Spinal cord (tissue), 10 donors: ENCODE measurements at places on chromosomes 4 and X. TPM values are rescaled to one million over a fixed set of nuclear protein-coding genes. Genes with fewer than 3 reads are reported as not detected.

The HS6ST2 gene
- 51.8 TPM for total RNA-seq

- no peak for DNase-seq
These were observed 43.2 kb upstream of the IGSF1 start for GRCh38 chrX:131332331-131332730.

The PABPC1L2B gene
- 0.72 TPM for total RNA-seq

DNA sequence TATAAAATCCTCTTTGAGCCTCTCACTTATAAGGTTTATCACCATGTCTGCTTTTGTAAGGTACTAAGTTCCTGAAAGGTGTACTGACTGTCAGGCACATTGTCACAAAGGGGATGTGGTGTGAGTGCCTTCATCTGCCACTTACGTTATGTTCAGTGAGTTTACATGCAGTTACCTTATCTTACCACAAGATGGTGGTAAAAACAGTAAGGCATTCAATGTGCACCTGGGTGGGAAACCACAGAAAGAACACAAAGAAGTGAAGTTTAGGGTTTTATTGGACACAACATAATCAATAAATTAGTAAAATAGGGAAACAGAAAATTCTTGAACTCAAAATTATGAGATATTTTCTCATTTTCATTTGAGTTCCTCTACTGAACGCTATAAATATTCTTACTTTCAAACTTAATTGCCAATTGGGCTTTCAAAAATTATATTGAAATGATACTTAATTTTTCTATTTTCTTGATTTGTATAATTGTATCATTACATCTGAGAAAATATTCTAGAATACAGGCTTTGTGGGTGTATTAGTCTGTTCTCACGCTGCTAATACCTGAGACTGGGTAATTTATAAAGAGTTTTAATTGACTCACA, 650.8 kb downstream of the PCDH7 start:
- DNase-seq, result peak; percentile 92

GRCh38 chr4:107740381-107740780, 20.3 kb upstream of the PAPSS1 start:
- no peak for DNase-seq

The CXCL8 gene
- total RNA-seq, result 15.7 TPM

- no peak for DNase-seq
These were observed 528.3 kb upstream of the BOD1L1 start for GRCh38 chr4:14155803-14156202.

GRCh38 chr4:20490734-20491133, 209.5 kb upstream of the PACRGL start:
- DNase-seq, result no peak

DNA sequence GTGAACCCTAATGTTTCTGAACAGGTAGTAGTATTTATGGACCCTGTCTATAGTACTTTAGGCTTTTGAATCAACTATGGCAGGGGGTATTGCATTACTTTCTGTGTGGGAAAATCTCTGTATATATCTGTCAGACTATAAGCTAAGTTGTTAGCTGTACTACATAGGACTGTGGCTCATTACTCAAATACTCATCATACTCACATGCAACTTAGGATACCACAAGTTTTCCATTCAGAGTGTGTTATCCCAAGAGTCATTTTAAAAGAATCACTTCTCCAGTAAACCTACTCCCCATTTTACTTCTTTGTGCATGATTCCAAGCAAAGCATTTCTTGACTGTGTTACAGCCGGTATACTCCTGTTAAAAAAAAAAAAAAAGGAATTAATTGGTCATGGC, 95.6 kb downstream of the PHOX2B start:
- DNase-seq, result no peak

The GCNA gene
- total RNA-seq, result 3.1 TPM

- DNase-seq, result no peak
These were observed 52.0 kb upstream of the ATOH1 start for GRCh38 chr4:93776386-93777080.

The STK32B gene
- total RNA-seq, result 7.0 TPM

The SETD7 gene
- 33.6 TPM for total RNA-seq

The THOC2 gene
- total RNA-seq, result 86.9 TPM

- no peak for DNase-seq
These were observed 92.0 kb upstream of the STS start for GRCh38 chrX:7055386-7056137.

DNA sequence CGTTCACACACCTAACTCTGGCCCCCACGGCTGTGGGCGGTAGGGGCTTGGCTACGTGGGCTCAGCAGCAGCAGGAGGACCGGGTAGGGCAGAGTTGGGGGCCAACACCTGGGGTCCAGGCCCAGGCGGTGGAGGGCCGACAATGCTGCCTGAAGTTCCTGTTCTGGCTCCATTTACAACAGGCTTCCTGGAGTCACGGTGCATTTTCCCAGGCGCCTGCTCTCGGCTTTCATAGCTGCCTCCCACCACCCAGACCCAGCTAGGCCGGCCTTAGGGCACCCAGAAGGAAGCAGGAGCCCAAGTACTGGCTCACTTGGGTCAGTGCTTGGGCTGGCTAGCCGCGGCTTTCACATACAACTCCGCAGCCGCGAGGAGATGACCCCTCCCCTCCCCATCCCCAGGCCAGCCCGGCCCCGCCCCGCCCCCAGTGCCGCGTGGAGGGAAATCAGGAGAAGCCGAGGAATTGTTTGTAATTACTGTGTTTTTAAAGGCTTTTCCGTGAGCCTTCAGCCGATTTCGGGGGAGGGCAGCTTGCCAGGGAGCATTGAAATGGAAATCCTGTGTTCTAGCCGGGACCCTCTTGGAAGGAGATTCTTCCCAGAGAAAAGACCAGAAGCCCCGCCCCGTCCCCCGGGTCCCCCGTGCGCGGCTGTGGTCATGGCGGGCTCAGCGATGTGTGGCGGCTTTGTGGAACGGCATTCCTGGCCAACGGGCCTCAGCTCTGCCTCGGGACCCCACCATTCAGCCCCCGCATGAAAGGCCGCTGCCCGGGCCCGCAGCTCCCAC, 28.5 kb downstream of the PJA1 start:
- DNase-seq, result peak; percentile 83

DNA sequence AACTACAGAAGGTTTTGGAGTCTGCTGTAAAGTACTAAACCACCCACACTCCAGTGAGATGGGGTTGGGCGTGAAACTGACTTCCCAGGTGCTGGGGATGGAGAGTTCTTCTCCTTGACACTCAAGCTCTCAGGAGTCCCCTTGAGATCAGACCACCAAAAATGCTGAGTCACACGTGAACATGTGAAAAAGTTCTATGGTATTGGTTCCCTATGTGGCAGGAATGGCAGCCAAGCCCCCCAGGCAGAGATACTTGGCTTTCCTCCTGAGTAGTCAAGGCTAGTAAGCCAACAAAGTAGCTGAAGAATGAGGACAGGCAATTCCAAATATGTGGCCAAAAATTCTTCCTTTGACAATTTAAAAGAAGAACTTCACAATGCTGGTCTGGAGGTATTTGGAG, 222.0 kb upstream of the ADAMTS3 start:
- DNase-seq, result no peak

The SSX4 gene
- not detected for total RNA-seq

The ASB9 gene
- total RNA-seq, result 7.9 TPM

DNA sequence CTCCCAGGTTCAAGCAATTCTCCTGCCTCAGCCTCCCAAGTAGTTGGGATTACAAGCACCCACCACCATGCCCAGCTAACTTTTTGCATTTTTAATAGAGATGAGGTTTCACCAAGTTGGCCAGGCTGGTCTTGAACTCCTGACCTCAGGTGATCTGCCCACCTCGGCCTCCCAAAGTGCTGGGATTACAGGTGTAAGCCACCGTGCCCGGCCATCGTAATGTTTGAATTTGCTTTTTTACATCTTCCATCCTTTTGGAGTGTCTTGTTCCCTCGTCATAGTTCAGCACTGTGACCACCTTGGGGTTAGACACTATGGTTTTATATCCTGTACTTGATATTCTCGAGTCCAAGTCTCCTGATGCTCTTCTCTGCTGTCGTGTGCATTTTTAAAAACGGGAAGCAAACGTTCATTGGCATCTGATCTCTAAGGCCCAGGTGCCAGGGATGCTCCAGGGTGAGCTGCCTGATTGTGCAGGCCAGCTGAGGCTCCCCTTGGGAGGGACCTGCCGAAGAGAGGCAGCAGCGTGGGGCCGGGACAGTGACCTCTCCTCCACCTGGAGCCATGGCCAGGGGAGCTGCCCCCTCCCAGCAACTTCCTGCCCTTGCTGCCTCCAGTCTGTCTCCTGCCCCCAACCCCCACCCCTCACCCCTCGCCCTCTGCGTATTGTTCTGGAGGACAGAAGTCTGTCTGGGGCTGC, 16.7 kb downstream of the DGKQ start:
- no peak for DNase-seq

- DNase-seq, result no peak
These were observed 37.2 kb upstream of the GRID2 start for GRCh38 chr4:92266521-92266920.

GRCh38 chr4:159284113-159284512, 181.2 kb downstream of the RAPGEF2 start:
- DNase-seq, result no peak

DNA sequence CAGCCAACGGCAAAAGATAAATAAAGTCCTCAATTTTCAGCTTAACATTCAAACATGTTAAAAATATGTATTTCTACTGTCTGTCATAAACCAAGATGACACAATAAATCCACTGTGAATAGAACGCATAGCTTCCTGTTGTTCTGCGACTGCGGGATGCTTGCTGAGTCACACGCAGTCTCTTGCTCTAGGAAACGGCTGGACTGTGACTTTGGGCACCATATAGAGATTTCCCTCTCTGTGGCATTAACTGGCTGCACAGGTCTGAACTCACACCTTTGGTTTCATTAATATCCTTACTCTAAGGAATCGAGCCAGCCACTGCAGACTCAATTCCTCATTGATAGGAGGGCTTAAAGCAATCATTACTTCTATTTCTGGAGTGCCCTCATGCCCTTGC, 8.4 kb downstream of the BEND4 start:
- no peak for DNase-seq

DNA sequence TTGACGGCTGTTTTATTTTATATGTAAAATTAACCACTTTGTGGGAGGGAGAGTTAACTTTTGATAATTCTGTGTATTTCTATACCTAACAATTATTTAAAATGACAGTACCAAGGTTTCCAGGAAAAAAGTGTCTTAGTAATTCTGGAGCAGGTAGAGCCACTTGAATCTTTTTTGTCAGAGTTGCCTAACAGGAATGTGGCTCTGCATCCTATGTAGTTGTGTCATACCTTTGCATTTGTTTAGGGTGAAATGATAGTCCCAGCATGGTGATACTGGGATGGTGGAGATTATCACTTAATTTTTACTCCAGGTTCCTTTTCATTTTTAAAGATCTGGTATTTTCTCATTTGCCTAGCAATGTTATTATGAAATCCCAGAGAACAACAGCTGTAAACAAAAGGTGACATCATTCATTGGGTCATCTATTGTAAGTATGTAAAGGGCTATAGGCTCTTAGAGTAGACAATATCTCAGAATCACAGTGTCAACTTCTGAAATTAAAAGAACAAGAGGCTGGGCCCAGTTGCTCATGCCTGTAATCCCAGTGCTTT, 9.6 kb downstream of the SGMS2 start:
- no peak for DNase-seq

GRCh38 chr4:157004279-157005161, 32.9 kb upstream of the PDGFC start:
- DNase-seq, result no peak

The GLRA2 gene
- 14.4 TPM for total RNA-seq

- no peak for DNase-seq
These were observed 43.2 kb downstream of the PGRMC2 start for GRCh38 chr4:128244379-128244778.

- DNase-seq, result no peak
These were observed 455.5 kb downstream of the STIM2 start for GRCh38 chr4:27316176-27316575.

DNA sequence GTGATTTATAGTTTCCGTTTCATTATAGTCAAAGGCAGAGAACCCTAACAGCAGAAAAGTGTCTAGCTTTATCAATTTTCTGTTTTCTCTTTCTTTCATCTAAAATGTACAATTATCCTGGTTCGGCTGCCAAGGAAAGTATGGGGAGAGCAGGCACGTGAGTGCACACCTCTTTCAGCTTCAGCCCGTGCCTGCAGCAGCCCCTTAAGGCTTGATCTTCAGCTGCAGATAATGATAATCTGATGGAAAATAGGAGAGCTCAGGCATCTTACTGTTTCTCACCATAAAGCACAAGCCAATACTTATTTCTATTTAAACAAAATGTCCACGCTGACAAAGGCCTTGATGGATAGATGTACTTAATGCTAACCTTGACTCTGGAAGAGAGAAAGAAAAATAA, 334.4 kb downstream of the UNC5C start:
- no peak for DNase-seq

The FHIP1A gene
- total RNA-seq, result 3.2 TPM

DNA sequence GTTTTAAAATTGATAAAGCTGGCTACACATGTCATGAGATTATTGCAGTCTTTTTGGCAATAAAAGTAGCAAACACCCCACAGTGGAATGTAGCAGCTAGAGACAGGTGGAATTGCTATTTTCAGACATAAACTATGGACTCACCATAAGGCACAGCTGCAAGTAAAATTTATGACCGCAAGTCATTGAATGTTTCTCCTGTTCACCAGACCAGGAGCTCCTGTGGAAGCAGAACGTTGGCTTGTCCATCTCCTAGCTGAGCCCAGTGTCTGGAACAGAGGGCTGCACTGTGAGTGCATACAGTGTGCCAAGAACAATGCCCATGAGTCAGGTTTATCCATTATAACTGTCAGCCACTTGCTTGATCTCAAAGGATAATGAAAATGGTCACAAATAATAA, 538.2 kb downstream of the INPP4B start:
- no peak for DNase-seq

The DIPK2B gene
- 9.3 TPM for total RNA-seq

DNA sequence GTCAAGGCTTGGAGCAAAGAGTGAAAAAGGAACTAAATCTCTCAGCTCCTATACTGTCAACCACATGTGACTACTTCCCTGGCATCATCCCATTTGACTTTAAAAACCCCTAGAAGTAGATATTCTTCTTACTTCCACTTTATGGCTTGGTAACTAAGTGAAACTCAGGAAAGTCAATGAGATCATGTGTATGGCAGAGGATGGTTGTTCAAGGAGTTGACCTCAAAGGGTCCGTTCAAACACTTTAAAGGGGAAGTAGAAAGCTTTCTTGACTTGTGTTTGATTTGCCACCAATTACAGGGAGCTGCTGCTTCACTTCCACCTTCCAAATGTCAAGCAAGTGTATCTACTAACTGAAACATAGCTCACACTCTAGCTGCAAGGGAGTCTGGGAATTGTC, 187.2 kb downstream of the RAB28 start:
- no peak for DNase-seq

The RHOH gene
- 1.8 TPM for total RNA-seq

- DNase-seq, result no peak
These were observed 999.5 kb upstream of the GRID2 start for GRCh38 chr4:91304292-91304691.

The PLP1 gene
- total RNA-seq, result 2,816 TPM
